CD4-positive, alpha-beta T cell treated with Interleukin-17A for 4 hours (primary cell): ENCODE measurements at places on chromosomes 3 and 15.

- DNase-seq = no peak
These were observed 31.9 kb upstream of the RPP14 start for GRCh38 chr3:58274027-58274614.

GRCh38 chr3:172222478-172223071 is 183.2 kb downstream of the FNDC3B start:
- DNase-seq = no peak

DNA sequence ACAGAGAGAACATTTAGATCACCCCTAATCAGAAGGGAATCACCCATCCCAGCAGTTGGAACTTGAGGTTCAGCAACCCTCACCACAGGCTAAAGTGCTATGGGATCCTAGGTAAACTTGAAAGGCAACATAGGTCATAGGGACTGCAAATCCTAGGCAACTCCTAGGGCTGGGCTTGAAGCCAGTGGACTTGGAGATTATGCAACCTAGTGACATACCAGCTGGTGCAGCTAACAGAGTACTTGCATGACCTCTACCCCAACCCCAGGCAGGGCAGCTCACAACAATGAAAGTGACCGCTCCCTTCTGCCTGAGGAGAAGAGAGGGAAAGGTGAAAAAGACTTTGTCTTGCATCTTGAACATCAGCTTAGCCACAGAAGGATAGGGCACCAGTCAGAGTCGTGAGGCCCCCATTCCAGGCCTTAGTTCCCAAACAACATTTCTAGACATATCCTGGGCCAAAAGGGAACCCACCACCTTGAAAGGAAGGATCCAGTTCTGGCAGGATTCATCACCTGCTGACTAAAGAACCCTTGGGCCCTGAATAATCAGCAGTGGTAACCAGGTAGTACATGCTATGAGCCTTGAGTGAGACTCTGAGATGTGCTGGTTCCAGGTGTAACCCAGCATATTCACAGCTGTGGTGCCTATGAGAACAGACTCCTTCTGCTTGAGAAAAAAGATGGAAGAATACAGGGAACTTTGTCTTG is 37.6 kb upstream of the FBN1 start:
- no peak for DNase-seq

- no peak for DNase-seq
These were observed 14.2 kb downstream of the GPR15 start for GRCh38 chr3:98545940-98546339.

- DNase-seq = no peak
These were observed 735.8 kb downstream of the ZPLD1 start for GRCh38 chr3:103170651-103171050.

GRCh38 chr3:105170423-105170822 is 196.3 kb upstream of the ALCAM start:
- DNase-seq = no peak

DNA sequence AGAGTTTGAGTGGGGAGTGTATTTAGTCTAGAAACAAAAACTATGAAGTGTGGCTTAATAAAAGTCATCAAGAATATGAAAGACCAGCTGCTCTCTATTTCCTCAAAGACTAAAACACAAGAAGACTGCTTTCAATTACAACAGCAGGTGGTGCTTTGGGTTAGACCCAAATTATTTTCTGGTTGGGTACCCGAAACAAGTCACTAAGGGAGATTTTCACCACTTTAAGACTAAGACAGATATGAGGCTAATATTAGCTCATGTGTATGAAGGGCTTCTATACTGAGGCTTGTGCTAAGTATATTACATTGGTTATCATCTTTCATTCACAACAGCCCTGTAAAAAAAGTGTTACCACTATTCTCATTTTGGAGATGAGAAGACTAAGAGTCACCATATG is 43.1 kb downstream of the COL8A1 start:
- DNase-seq = no peak

- DNase-seq = no peak
These were observed 3.1 kb upstream of the PTH1R start for GRCh38 chr3:46874430-46874829.

DNA sequence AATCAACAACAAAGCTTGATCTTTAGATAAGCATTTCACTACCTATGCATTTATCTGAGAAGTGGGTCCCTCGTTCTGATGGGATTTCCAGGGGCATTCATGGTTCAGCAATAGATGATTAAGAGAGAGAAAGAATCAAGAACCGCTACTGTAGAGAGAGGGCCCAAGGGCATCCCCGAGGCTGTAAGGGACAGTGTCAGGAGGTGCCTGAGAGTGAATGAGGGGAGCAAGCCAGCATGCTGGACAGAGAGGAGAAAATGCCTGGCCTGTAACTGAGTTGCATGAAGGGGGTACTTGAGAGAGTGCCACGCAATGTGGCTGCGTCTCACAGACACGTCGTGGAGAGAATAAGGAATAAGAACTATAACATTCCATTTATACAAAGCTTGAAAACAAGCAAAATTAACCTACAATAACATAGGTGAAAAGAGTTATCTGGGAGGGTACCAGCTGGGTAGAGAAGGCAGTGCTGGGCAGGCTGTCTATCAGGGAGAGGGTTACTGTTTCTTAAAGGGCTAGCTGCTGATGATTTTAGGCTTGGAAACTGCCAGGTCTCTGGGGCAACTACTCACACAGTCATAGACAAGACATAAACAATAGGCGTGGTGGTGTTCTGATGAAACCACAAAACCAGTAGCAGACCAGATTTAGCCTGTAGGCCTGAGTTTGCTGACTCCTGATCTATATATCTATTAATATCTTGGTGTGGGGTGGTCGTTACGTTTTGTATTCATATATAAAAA is 374.6 kb upstream of the CFAP20DC start:
- DNase-seq = peak; percentile 52

DNA sequence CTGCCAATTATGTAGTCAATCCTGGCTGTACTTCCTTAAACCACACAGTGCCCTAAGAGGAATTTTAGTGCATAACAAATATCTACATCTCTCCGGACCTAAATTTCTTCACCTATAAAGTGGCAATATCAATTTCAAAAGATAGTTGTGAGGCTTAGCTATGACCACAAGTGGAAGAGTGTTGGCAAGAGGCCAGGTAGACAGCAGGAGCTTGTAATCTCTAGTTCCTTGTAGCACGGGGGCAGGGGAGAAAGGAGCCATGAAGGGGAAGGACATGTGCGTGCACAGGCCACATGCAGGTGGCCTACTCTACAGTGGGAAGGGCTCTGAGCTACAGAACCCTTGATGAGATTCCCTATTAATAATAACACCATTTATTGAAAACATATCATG is 269.7 kb downstream of the ABHD5 start:
- DNase-seq = no peak

DNA sequence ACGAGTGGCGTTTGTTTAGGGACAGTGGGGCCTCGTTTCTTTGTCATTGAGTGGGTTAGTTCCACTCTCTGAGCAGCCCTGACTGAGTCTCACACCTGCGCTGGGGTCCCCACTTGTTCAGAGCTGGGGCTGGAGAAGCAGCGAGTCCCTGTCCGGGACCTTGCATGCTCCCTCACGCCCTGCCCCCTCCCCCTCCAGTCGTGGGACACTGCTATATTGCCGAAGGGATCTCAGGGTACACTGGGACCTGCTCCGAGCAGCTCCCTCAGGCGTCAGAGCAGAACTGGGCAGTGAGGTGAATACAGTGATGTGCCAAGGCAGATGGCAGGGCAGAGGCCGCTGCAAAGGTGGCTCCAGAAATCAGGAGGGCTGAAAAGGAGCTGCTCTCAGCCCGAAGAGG is 59.9 kb upstream of the KLF13 start:
- DNase-seq = no peak

- no peak for DNase-seq
These were observed 301.9 kb downstream of the RAP2B start for GRCh38 chr3:153463895-153464294.

- no peak for DNase-seq
These were observed 252.3 kb upstream of the ARRDC4 start for GRCh38 chr15:97708252-97708651.

- no peak for DNase-seq
These were observed 7.6 kb downstream of the ANXA2 start for GRCh38 chr15:60390231-60390630.

DNA sequence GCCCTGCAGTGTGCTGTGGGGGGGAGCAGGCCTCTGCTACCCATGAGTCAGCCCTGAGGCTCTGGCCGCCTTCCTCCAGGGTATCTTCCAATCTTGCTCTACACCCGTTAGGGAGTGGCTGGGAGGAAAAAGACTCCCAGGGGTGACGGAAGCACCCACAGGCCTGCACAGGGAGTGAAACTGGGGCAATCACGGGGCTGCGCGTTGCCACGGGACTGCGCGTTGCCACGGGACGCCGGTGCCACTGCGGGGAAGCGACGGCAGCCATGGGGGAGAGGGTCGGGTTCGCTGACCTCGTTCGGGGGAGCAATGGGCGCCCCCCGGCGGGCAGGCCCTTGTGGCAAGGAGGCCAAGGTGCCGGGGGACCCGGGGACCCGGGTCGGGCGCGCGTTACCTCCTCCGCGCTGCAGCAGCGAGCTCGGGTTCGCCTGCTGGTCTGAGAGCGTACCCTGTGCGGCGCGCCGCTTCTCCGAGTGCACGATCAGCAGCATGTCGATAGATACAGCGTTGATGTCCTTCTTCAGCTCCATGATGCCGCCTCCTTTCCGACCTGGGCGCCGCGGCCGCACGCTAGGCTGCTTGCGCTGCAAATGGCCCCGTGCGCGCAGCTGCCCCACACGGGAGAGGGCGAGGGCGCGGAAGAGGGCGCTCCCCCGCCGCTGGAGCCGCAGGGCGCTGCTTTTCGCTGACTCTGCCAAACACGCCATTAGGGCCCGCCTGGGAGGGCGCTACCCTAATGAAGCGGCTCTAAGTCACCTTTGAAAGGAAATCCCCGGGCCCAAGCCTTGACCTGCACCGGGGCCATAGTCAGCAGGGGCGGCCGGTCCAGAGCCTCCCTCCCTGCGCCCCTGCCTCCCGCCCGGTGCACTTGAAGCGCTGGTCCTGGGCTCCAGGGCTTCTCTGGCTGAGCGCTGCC is at the start of gene KY:
TSS of gene KY (minus strand) at position 592 of the 916 bp plus-strand sequence. CDS start at position 530, 62 bp downstream.
- no peak for DNase-seq

DNA sequence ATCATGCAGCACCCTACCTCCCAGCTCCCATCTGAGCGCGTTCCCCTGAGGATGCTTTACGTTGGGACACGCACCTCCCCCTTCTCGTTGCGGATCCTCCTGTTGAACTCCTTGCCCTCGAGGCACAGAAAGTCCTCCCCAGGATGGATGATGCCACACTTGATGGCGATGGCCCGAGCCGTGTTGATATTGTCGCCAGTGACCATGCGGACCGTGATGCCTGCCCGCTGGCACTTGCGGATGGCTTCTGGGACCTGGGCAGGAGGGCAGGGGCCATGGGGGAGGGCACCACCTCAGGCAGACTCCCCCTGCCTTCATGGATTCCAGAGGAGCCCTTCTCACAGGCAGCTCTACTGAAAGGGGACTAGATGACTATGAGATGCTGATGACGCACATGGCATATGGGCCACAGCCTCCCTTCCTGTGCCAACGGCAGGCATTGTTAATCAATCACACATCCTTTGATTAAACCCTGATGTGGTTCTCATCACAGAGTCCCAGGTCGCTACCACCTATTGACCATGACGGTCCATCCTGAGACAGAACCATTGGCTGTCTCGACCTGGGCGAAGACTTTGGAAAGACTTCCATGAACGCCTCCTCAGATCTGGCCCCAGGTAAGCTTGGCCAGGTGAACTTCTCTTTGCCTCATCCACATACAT is 29.5 kb upstream of the SEC13 start:
- DNase-seq = no peak

GRCh38 chr15:40072216-40072990 is 33.4 kb upstream of the SRP14 start:
- no peak for DNase-seq

GRCh38 chr15:31598620-31599019 is 272.0 kb downstream of the KLF13 start:
- DNase-seq = no peak

DNA sequence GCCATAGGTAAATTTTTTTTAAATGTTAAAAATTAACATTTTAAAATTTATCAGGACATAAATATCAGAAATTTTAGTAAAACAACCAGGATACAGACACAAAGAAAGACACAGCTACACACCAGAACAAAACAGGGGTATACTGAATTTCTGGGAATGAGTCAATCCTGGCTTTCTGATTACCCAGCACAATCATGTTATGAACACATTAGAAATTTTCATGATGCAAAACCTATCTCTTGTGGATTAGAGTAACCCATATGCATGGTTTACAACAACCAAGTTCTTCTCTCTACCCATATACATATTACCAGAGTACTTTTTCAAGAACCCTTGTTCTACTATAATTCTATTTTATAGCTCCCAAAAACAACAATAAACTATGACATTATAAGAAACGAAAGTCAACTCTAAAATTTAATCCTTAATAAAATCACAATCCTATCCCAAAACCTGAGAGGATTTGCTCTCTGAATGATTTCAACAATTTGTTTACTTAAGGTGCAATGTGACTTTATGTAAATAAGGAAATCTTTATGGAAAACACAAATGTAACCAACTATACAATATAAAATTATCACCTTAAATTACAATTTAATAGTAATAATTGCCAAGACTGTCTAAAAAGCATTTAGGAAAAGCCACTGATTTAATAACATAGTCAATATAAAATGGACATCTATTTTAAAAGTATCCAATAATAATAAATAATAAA is 184.5 kb downstream of the TBC1D5 start:
- no peak for DNase-seq

DNA sequence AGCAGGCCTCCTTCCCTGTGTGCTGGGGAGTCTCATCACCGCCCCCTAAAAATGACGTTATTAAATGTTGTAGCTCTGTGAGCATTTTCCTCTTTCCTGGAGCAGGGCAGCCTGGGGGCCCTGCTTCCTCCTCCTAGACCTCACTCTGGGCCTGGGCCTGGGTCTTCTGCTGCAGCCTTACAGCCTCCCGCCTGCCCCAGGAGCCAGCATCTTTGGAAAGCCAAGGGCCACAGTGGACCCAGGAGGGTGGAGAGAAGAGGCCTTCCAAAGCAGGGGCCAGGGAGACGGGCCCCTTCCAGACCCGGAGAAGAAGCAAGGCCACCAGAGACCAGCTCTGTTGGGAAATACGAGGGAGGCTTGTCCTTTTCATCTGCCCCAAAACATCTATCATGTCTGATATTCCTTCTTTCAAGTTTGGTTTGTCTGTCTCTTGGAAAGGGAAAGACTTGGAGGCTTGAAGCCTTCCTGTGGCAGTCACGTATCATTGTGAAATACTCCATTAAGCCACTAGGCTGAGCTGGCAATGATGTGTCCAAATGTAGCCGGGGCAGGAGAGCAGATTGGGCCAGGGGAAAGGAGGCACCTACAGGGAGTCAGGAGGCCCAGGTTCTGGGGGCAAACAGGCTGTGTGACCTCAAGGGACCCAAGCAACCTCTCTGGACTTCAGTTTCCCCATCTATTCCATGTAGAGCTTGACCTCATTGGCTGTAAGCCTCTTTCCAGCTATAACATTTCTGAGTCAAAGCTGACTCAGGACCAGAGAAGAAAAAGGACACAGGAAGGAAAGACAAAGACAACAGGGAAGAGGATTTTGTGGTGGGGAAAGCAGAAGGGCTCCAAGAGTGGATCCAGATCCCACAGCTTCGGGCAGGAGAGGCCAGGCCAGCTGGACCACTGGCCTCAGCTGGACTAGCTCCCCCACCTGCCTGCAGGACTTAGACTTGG is 31.1 kb downstream of the CYP11A1 start:
- DNase-seq = no peak

GRCh38 chr3:131053043-131053859 is 26.6 kb downstream of the NEK11 start:
- DNase-seq = no peak
